ENCODE measurements at places on chromosomes 11 and 22.

- DNase-seq, result no peak
These were observed 649.7 kb downstream of the METTL15 start for GRCh38 chr11:28757725-28758515.

DNA sequence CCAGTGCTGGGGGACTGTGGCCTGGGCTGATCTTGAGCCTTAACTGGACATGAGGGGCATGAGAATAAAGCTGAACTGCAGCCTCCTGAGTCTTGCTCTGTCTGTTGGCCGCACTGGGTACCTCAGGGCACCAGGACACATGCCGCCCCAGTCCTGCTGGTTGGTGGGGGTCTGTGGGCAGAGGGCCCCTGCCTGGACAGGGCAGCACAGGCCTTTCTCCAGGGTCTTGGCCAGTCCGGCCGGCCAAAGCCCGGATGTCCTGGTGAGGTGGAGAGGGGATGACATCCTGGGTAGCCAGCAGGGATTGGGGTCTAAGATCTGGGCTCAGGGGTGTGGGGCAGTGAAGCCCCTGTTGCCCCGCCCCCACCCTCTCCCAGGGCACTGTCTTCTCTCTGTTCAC, 1.5 kb upstream of the RPS6KA4 start:
- DNase-seq, result no peak

- DNase-seq, result peak; percentile 89
These were observed 18.2 kb upstream of the GRAMD4 start for GRCh38 chr22:46602025-46602424.

DNA sequence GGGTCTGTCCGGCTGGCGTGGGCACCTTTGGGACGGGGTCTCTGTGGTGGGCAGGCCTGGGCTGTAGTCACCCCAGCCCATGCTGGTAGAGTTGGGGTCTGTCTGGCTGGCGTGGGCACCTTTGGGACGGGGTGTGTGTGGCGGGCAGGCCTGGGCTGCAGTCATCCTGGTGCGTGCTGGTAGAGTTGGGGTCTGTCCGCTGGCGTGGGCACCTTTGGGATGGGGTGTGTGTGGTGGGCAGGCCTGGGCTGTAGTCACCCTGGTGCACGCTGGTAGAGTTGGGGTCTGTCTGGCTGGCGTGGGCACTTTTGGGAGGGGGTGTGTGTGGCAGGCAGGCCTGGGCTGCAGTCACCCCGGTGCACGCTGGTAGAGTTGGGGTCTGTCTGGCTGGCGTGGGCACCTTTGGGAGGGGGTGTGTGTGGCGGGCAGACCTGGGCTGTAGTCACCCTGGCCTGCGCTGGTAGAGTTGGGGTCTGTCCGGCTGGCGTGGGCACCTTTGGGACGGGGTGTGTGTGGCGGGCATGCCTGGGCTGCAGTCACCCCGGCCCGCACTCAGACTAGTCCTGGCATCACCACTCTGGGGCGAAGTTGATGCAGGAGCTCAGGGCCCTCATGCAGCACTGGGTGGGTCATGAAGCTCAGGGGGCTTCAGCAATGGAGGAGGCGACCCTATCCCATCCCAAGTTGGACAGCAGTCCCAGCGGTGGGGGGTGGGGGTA, 19.3 kb downstream of the PRR33 start:
- DNase-seq, result no peak

DNA sequence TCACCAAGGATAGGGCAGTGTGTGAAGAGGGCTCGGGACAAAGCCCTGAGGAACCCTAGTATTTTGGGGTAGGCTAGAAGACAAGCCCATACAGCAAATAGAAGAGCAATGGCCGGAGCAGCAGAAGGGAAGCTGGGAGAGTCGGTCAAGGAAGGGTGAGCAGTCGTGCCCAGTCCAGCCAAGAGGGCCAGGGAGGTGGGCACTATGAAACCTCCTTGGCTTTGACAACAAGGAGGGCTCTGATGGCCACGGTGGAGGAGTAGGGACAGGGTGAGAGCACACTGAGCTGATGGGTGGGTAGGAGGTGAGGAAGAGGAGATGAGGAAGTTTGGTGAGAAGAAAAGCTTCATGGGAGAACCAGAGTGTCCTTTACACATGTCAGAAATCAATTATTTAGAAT, 2.2 kb upstream of the YWHAH start:
- DNase-seq, result no peak

- DNase-seq, result no peak
These were observed 36.9 kb downstream of the ARFGAP3 start for GRCh38 chr22:42820045-42820763.

DNA sequence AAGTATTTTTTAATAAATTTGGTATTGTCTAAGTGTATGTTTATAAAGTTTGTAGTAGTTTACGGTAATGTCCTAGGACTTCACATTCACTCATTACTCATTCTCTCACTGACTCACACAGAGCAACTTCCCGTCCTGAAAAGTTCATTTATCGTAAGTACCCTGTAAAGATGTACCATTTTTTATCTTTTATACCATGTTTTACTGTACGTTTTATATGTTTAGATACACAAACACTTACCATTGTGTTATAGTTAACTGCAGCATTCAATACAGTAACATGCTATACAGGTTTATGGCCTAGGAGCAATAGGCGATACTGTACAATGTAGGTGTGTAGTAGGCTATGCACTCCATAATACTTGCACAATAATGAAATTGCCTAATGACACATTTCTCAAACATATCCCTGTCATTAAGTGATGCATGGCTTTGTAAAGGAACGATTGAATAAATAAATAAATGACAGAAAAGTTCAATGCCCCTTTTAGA, 12.5 kb upstream of the CARD18 start:
- DNase-seq, result peak; percentile 24

Measured in inflammatory macrophage treated with lipopolysaccharide for 1 hour (primary cell).